Naive B cell (primary cell): ENCODE measurements at places on chromosomes 6 and 20. TPM values are rescaled to one million over a fixed set of nuclear protein-coding genes. Genes with fewer than 3 reads are reported as not detected.

- DNase-seq = no peak
- H3K27me3 ChIP-seq = no peaks in the 10 kb centered on the region
- H3K36me3 ChIP-seq = no peaks in the 10 kb centered on the region
- H3K27ac ChIP-seq = no peak overlapping the region
- no peaks in the 10 kb centered on the region for H3K4me1 ChIP-seq
These were observed 760.3 kb upstream of the NRSN1 start for GRCh38 chr6:23365732-23366131.

GRCh38 chr20:24493181-24493580 is 23.8 kb downstream of the SYNDIG1 start:
- no peak overlapping the region for H3K27ac ChIP-seq
- no peaks in the 10 kb centered on the region for H3K27me3 ChIP-seq
- H3K4me1 ChIP-seq = no peaks in the 10 kb centered on the region
- no peaks in the 10 kb centered on the region for H3K36me3 ChIP-seq
- no peak overlapping the region for H3K4me3 ChIP-seq

GRCh38 chr20:55934146-55934545 is 71.2 kb downstream of the CBLN4 start:
- no peak overlapping the region for H3K4me3 ChIP-seq
- no peaks in the 10 kb centered on the region for H3K4me1 ChIP-seq
- H3K36me3 ChIP-seq = no peaks in the 10 kb centered on the region
- H3K27me3 ChIP-seq = no peaks in the 10 kb centered on the region
- no peak overlapping the region for H3K27ac ChIP-seq

DNA sequence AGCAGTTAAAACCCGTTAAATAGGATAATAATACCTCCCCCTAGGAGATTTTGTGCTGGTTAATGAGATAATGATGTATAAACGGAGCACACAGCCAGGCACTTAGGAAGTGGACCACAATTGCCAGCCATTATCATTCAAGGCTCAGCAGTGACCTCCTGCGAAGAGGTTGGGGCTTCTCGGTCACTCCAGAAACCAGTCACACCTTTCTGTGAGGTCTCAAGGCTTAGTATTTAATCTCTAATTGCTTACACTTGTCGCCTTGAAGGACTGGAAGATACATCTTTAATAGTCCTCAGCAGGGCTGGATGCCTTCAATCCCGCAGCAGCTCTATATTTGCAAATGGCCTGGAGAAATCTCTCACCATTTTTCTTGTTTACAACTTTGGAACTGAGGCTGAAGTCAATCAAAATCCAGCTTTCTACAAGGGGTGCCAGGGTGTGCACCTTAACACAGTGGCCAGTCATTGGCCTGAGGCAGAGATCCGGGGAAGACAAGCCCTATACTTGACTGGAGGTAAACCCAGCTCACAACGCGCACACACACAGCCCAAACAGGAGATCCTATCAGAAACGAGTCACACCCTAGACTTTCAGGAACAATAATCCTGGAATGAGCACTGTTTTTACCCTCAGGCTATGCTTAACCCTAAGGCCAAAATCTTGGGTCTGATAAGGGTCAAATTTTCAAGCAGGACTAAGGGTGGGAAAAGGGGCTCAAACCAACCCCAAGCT is 1.2 kb downstream of the POU5F1 start:
- peaks cover 10% of the 10 kb centered on the region for H3K4me1 ChIP-seq
- H3K27ac ChIP-seq = no peak overlapping the region
- no peaks in the 10 kb centered on the region for H3K27me3 ChIP-seq

GRCh38 chr6:5457041-5457440 is 195.7 kb downstream of the FARS2 start:
- no peak for DNase-seq
- H3K36me3 ChIP-seq = peaks cover 7% of the 10 kb centered on the region
- H3K4me3 ChIP-seq = no peak overlapping the region

DNA sequence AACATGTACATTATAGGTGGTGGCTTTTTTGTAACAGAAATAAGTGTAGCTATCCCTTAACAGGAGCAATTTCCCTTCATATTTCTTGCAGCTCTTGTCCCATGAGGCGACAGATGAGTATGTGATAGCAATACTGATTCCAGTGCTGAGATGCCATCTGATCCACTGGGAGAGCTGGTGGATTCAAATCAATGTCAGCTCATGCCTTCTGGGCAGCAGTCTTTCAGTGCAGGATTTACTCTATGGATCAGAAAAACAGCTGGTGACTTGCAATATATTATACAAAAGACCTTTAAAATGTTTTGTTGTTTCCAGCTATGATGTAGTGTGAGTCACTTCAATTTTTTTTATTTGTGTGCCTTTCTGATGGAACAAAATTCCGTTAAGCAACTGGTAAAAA is 259.9 kb upstream of the SASH1 start:
- no peak overlapping the region for H3K4me3 ChIP-seq
- no peak overlapping the region for H3K27ac ChIP-seq
- no peaks in the 10 kb centered on the region for H3K36me3 ChIP-seq
- H3K27me3 ChIP-seq = no peaks in the 10 kb centered on the region
- no peak for DNase-seq
- H3K4me1 ChIP-seq = no peaks in the 10 kb centered on the region

DNA sequence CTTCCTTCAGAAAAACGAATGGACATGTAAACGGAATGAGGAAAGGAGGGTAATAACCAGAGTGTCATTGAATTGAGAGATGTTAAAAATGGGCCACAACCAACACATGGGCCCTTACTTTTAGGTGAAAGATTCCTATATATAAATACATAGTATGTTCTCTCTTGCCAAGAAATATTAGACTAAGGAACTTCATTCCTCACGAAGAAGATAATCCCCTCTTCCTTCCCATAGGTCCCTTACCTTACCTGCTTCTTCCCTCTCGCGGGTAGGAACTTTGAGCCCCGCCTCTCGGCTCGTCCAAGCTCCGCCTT is 295 bp upstream of the TBC1D22B start:
- H3K4me1 ChIP-seq = peaks cover 28% of the 10 kb centered on the region
- no peaks in the 10 kb centered on the region for H3K27me3 ChIP-seq
- no peaks in the 10 kb centered on the region for H3K36me3 ChIP-seq
- peak overlapping the region; percentile 97 for H3K27ac ChIP-seq

DNA sequence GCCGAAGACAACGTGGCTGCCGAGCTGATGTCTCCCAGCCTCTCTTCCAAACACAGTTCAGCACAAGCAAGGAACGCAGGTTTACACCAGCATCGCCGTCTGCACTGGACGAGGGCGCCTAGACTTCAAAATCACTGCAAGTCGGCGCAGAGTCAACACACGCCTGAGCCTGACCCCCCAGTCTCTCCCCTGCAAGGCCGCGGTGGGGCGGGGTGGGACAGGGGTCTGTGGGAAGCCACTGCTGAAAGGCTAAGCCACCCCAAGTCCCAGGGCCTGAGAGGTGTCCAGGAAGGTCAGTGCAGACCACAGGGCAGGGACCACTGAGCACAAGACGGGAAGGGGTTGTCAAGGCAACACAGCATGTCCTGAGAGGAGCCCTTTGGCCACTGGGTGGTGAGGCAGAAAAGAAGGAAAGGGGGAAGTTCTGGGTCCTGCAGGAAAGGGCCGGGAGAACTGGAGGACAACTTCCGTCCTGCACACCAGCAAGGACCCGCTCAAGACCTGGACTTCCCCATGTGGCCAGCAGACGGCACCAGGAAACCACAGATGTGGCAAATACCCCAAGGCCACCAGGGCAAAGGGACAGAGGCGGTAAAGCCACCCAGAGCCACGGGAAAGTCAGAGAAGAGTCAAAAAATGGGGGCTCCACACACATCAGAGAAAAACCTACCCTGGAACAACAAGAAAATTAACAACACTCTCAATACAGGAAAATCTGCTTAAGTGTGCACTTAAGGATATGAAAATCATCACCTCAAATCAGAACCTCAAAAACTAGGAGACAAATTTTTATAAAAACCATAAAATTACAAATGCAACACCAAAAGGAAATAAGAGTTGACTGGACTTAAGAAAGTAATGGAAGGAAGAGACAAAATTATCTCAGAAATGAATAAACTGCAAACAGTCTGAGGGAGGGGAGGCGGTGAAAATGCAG is 84.8 kb downstream of the TAF4 start:
- peak; percentile 8 for DNase-seq
- peak overlapping the region; percentile 70 for H3K27ac ChIP-seq
- H3K4me1 ChIP-seq = peaks cover 25% of the 10 kb centered on the region
- H3K4me3 ChIP-seq = no peak overlapping the region
- H3K36me3 ChIP-seq = peaks cover 28% of the 10 kb centered on the region

GRCh38 chr6:135128268-135128914 is 52.7 kb upstream of the MYB start:
- H3K27ac ChIP-seq = peak overlapping the region; percentile 26
- H3K27me3 ChIP-seq = no peaks in the 10 kb centered on the region
- peaks cover 13% of the 10 kb centered on the region for H3K4me1 ChIP-seq
- no peak for DNase-seq
- H3K4me3 ChIP-seq = peak overlapping the region; percentile 66

DNA sequence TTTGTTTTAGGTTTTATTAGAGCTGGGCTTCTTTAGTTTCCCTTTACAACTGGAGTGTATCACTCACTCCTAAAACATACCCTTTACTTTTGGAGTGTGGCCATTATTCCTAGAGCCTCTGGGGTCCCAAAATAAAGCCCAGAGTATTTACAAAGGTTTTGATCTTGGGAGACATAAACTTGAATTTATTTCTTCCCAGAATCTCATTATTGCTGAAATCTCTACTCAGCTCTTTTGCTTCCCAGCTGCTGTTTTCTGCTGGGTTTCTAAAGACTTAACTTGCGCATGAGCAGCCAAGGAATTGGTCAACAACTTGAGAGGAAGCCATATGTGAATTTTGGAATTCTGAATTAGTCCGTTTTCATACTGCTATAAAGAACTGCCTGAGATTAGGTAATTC is 94.5 kb upstream of the NRSN1 start:
- DNase-seq = no peak
- peaks cover 5% of the 10 kb centered on the region for H3K36me3 ChIP-seq
- no peak overlapping the region for H3K4me3 ChIP-seq
- H3K4me1 ChIP-seq = no peaks in the 10 kb centered on the region
- H3K27me3 ChIP-seq = no peaks in the 10 kb centered on the region
- no peak overlapping the region for H3K27ac ChIP-seq

GRCh38 chr20:46051556-46052308 is 22.7 kb downstream of the SLC12A5 start:
- no peaks in the 10 kb centered on the region for H3K36me3 ChIP-seq
- H3K27ac ChIP-seq = no peak overlapping the region
- peaks cover 26% of the 10 kb centered on the region for H3K27me3 ChIP-seq

DNA sequence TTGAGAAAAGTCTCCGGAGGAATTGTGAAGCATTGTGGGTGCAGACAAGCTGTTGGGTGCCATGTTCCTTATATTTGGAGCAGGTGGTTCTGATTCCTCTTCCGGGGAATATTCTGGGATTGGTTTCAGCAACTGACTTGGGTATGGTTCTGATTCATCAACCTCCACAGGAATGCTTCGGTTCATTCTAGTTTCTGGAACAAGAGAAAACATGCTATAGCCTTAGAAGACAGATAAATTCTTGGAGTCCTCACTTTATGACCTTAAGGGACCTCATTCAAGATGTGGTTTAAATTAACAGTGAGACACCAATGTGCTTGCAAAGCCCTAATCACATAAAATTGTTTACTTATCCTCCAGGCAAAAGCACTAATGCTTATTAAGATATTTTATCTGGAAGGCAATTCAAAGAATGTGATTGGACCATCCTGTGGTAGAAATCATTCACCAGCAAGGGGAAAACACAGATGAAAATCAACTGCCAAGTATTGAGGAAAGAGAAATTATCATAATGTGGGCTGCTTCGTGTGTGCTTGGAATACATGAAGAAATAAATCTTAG is 13.7 kb downstream of the TRAF3IP2 start:
- H3K27me3 ChIP-seq = no peaks in the 10 kb centered on the region
- peaks cover 20% of the 10 kb centered on the region for H3K4me1 ChIP-seq
- no peak for DNase-seq
- H3K4me3 ChIP-seq = no peak overlapping the region

DNA sequence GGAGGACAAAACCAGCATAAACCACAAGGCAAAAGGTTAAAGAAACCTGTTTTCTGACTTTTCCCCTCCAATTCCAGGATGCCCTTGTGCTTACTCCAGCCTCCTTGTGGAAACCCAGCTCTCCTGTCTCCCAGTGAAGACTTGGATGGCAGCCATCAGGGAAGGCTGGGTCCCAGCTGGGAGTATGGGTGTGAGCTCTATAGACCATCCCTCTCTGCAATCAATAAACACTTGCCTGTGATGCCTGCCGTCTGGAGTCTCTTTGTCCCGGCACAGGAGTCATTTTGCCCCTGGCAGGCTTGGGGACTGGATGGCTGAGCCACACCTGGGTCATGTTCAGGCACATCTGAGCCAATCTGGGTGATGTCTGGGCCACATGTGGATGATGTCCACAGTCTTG is 26.6 kb downstream of the BPIFB1 start:
- H3K4me3 ChIP-seq = no peak overlapping the region
- H3K27ac ChIP-seq = no peak overlapping the region
- no peak for DNase-seq
- no peaks in the 10 kb centered on the region for H3K4me1 ChIP-seq
- peaks cover 13% of the 10 kb centered on the region for H3K27me3 ChIP-seq

GRCh38 chr20:33684533-33685327 is 1.5 kb downstream of the E2F1 start:
- H3K4me1 ChIP-seq = peaks cover 20% of the 10 kb centered on the region
- H3K27ac ChIP-seq = no peak overlapping the region
- H3K4me3 ChIP-seq = peak overlapping the region; percentile 79
- H3K27me3 ChIP-seq = no peaks in the 10 kb centered on the region

GRCh38 chr6:111534231-111534751 is 51.3 kb upstream of the REV3L start:
- no peaks in the 10 kb centered on the region for H3K27me3 ChIP-seq
- no peak overlapping the region for H3K4me3 ChIP-seq
- DNase-seq = no peak

DNA sequence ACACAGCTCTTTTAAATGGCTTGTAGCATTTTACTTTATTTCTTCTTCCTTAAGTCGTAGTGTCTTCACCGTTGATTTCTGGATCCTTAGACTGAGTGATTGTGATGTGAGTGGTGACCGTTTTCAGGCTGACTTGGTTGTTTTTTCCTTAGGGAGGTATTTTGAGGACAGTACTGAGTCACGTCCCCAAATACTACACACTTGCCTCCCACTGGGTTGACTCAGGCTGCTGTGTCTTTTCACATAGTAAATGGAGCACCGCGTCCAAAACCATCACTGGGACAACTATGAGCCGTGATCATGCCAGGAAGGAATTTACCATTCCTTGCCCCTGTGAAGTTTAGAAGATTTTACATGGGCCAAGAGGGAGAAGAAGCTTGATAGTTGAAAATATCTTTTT is 174.1 kb downstream of the FARS2 start:
- no peak for DNase-seq
- peaks cover 43% of the 10 kb centered on the region for H3K36me3 ChIP-seq
- no peak overlapping the region for H3K27ac ChIP-seq
- H3K4me1 ChIP-seq = peaks cover 18% of the 10 kb centered on the region
- H3K27me3 ChIP-seq = no peaks in the 10 kb centered on the region
- no peak overlapping the region for H3K4me3 ChIP-seq

PAX1 gene
- not detected for polyA plus RNA-seq

RIPOR2 gene
- 513 TPM for polyA plus RNA-seq

SALL4 gene
- polyA plus RNA-seq = not detected

SYCP2 gene
- polyA plus RNA-seq = 0.35 TPM

XKR7 gene
- polyA plus RNA-seq = not detected

MAK gene
- 0.07 TPM for polyA plus RNA-seq

CRISP3 gene
- not detected for polyA plus RNA-seq

OR2H2 gene
- polyA plus RNA-seq = not detected

JAG1 gene
- polyA plus RNA-seq = not detected

DUSP15 gene
- polyA plus RNA-seq = not detected

MCCD1 gene
- not detected for polyA plus RNA-seq

GABRR1 gene
- not detected for polyA plus RNA-seq
